Right ventricle myocardium inferior (tissue), 1 donor: ENCODE measurements at places on chromosomes 7 and 10.

GRCh38 chr10:68496072-68496471 lies 24.3 kb upstream of the DNA2 start:
- DNase-seq, result no peak

DNA sequence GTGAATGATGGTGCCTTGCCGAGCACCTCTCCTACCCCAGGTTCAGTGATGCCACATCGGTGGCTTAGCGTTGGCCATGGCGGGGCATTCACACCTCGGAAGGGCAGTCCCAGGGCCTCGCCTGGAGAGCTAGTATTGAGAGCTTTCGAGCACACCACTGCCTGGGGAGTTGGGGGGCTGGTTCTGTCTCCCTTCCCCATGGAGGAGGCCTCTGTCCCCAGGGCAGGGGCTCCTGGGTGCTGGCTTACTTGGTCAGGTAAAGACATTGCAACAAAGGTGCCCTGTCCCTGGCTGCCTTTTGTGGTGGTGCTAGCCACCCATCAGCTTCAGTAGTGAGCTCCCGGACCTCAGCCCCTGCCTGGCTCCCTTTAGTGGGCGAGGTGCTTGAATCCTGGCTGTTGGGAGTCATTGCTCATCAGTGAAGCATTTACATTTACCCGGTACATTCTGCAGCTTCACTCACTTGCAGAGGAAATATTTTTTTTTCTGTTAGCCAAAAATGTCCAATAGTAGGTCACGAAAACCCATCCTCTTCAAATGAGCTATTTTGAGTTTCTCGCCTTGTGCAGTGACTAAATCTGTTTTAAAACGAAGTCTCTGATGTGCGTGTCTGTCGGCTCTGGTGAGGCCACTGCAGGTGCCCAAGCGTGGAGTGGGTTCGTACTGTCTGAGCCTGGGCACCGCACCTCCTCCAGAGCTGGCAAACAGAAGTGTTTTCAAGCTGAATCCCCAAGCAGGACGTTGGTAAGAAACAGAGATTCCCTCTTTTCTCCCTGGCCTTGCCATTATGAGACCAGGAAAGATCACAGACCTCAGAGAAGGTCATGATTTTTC lies 95.5 kb downstream of the INPP5A start:
- peak; percentile 53 for DNase-seq

- DNase-seq, result no peak
These were observed 28.9 kb upstream of the TMEM72 start for GRCh38 chr10:44882166-44882720.

GRCh38 chr10:75209086-75209920 lies 1.3 kb upstream of the VDAC2 start:
- DNase-seq, result peak; percentile 69

- DNase-seq, result no peak
These were observed 389.9 kb upstream of the SEMA3C start for GRCh38 chr7:81308643-81309322.

DNA sequence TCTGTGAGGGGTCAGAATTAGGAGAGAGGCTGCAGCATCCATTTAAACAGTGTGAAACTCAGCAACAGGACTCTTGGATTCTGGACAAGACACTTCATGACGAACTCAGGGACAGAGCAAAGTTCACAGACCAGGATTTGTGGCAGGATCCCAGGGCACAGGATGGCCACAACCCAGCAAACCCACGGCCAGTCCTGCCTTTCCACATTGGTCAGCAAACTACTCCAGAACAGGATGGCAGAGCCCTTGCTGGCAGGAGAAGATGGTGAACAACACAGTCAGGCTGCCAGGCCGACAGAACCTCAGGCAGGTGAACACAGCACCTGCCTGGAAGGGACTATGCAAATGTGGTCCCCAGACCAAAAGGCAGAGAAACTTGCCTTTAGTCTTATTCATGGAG lies 34.4 kb downstream of the VSTM4 start:
- no peak for DNase-seq

DNA sequence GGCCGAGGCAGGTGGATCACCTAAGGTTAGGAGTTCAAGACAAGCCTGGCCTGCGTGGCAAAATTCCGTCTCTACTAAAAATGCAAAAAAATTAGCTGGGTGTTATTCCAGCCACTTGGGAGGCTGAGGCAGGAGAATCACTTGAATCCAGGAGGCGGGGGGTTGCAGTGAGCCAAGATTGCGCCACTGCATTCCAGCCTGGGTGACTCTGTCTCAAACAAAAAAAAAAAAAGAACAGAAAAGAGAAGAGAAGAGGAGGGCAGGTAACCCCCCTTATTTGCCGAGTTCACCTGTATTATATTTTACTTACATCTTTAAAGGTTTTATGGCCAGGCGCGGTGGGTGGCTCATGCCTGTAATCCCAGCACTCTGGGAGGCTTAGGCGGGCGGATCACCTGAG lies 91.7 kb downstream of the RNF216 start:
- no peak for DNase-seq

GRCh38 chr7:2172311-2173188 lies 60.2 kb downstream of the MAD1L1 start:
- DNase-seq, result no peak

DNA sequence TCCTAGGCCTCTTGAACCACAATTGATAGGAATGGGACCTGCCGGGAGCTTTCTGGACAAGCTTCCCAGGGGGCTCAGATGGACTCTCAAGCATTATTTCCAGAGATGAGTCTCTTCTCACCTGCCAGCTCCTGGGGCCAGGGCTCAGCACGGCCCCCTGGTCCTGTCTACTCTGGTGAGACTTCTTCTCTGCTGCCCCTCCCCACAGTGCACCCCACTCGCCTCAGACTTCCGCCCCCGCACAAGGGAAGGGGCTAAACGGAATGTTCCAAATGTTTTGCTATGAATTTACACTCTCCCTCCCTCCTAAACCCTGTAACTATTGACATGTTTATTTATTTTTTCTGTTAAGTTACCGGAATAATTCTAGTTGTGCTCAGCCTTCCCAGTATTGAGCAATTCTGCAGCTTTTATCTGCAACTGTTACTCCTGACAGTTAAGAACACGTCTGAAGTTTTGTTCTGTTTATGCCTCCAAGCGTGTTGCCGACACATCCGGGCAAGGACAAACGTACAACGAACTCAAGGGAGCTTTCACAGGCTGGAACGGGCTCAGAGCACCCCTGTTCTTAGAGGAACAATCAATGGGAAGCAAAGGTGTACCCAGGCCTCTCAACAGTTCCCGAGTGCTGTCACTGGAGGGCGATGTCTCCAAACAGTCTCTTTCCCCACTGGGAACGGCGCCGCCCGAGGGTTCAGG lies 55.2 kb downstream of the FHIP2A start:
- DNase-seq, result peak; percentile 81

GRCh38 chr10:35270100-35270499 lies 66.2 kb upstream of the CCNY start:
- DNase-seq, result no peak

GRCh38 chr7:105578496-105578895 lies 2.8 kb downstream of the EFCAB10 start:
- DNase-seq, result no peak
